Activated CD4-positive, alpha-beta memory T cell treated with anti-CD3 and anti-CD28 coated beads, Interleukin-2, amount 10 ng/mL, durations not matched to agents 7 days and 5 days (primary cell): ENCODE measurements at places on chromosomes 12 and 14. TPM values are rescaled to one million over a fixed set of nuclear protein-coding genes. Genes with fewer than 3 reads are reported as not detected.

DNA sequence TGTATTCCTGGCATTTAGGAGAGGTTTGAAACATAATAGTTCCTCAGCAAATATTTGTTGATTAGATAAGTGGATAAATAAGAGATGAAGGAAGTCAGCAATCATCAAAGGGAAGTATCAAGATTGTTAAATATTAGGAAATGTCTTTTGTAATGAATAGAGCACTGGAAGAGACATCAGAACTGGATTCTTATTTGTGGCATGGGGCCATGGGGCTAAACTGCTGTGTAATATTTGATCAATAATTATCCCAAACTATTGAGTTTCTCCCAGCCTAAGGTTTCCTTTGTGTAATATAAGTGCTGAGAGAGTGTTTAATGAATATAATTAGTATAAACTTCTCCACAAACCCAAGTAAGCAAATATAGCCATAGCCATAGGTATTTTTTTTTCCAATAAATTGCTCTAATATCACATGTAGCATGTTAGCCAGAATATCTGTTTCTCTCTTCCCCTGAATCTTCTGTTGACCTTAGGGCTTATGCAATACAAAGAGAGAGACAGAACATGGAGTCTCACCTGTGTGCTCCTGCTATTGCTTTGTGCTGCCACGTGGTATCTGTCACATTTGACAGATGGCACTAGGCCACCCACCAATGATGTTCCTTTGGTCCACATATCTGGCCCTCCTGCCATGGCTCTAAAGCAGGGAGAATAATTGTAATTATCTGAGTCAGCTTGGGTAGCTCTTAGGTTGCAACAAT, 658.7 kb downstream of the SOX5 start:
- no peak for DNase-seq

DNA sequence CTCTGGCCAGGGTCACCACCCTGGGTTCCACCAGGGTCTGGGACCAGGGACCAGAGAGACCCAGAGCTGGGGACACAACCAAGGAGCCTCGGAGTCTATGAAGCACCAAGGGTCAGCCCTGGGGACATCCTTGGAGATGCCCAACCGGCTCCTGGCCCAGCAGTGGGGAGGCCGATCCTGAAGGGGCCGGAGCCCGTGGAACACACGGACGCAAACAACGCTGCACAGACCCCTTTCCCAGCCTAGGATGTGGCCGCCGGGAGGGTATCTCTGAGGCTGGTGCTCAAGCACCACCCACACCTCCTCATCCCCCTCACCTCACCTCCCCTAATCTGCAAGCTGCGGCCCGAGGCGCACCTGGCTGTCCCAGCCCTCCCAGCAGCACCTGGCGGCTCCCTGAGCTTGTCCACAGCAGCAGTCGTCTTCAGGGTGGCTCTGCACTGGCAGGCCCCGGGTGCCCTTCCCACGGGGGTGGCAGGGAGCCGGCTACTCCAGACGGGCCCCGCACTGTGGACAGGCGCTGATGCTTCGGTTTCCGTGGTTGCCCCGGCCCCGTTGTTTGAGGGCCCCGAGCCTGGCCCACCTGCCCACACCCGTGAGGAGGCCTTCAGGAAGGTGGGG, 146.8 kb upstream of the C14orf180 start:
- DNase-seq = peak; percentile 11

- DNase-seq = no peak
These were observed 15.5 kb downstream of the GLIPR1L1 start for GRCh38 chr12:75349946-75350345.

A2M gene
- not detected for total RNA-seq

AMHR2 gene
- not detected for total RNA-seq

P2RX2 gene
- not detected for total RNA-seq

LRP1-AS gene
- not detected for total RNA-seq

GRCh38 chr14:61347826-61348443, 26.6 kb downstream of the PRKCH start:
- DNase-seq = no peak

GRCh38 chr12:80567401-80567800, 123.4 kb downstream of the PTPRQ start:
- no peak for DNase-seq

DNA sequence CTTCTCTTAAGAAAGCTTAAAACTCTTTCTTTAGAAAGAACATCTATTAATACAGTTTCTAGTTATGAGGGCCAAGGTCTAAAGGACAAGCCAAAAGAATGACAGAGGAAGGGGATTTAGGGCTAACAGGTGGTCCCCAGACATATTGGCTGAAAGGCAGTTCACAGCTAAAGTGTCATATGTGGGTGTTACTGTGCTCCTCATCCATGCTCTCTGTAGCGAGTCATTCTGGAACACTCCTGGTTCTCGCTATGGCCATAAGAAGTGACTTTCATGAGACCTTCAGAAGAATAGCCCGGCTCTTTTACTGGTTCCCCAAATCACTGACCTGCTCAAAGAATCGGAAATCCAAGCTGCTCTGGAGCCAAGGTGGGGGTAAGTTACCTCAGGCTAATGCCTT, 55.0 kb downstream of the TBK1 start:
- DNase-seq = no peak

KRT8 gene
- total RNA-seq = 0.33 TPM

DNA sequence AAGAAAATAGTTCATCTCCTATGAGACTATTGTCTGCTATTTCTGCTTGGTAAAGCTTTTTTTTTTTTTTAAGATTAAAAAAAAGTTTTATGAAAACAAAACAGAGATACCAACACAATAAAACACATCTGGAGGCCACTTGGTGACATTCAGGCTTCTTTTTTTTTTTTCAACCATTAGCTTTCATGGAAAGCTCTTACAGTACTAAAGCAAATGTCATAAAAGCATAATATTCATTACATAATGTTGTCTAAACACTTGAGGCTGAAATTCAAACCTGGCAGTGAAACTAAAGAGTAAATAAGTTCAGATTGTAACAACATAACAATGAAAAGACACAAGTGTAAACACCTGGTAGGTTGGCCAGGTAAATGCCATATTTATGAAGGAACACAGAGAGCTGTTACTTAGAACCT, 14.7 kb downstream of the PRICKLE1 start:
- no peak for DNase-seq

GPHN gene
- 15.9 TPM for total RNA-seq

PRH2 gene
- total RNA-seq = not detected

DNA sequence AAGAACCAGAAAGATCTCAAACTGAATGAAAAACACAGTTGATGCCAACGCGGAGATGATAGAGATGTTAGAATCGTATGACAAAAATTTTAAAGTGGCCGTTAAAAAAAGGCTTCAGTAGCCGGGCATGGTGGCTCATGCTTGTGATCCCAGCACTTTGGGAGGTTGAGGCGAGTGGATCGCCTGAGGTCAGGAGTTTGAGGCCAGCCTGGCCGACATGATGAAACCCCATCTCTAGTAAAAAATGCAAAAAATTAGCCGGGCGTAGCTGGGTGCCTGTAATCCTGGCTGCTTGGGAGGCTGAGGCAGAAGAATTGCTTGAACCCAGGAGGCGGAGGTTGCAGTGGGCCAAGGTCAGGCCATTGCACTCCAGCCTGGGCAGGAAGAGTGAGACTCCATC, 5.4 kb upstream of the ACVRL1 start:
- no peak for DNase-seq

DNA sequence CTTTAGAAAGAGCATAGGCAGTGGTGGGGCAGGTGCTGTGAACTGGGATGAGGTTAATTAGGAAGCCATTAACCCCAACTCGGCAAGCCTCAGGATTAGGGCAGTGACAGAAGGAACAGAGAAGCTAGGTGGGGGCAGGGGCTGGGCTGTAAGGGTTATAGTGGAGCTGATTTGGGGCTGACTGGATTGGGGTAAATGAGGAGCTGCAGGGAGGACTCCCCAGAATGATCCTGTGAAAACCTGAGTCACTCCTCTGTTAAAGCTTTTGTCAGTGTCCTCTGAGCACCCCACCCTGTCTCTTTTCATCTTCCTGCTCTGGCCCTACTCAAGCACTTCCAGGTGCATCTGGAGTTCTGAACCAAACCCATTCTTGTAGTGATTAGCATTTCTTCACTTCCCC, 4.4 kb downstream of the KLC1 start:
- no peak for DNase-seq

SFSWAP gene
- total RNA-seq = 48.0 TPM

GALC gene
- 24.3 TPM for total RNA-seq

TMEM229B gene
- total RNA-seq = 10.4 TPM

GRCh38 chr12:70444903-70445302, 78.8 kb downstream of the KCNMB4 start:
- no peak for DNase-seq

RD3L gene
- total RNA-seq = not detected

CLEC12A gene
- 0.60 TPM for total RNA-seq

DNA sequence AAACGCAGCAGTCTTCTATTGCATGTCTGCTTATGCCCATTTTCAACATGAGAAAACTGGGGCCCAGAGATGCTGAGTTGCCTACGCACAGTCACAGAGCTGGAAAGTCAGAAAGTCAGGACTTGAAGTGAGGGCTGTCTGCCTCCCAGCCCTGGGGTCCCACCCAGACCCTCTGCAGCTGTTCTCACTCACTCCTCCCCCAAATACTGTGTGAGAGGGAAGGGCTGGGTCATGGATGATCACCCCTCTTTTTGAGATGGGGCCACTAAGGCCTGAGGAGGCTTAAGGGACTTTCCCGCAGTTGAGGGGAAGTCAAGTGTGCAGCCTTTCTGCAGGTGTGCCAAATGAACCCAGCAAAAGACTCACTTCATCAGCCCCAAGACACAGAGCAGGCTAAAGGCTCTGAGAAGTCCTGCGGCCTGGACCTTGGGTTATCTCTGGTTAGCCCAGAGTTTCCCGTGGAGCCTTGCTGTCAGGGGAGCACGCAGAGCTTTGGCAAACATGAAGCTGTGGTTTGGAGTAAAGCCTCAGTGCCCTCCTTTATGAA, 18.7 kb downstream of the DTX1 start:
- DNase-seq = no peak
